LHCN-M2 (cell line): ENCODE measurements at places on chromosomes 12 and 14.

DNA sequence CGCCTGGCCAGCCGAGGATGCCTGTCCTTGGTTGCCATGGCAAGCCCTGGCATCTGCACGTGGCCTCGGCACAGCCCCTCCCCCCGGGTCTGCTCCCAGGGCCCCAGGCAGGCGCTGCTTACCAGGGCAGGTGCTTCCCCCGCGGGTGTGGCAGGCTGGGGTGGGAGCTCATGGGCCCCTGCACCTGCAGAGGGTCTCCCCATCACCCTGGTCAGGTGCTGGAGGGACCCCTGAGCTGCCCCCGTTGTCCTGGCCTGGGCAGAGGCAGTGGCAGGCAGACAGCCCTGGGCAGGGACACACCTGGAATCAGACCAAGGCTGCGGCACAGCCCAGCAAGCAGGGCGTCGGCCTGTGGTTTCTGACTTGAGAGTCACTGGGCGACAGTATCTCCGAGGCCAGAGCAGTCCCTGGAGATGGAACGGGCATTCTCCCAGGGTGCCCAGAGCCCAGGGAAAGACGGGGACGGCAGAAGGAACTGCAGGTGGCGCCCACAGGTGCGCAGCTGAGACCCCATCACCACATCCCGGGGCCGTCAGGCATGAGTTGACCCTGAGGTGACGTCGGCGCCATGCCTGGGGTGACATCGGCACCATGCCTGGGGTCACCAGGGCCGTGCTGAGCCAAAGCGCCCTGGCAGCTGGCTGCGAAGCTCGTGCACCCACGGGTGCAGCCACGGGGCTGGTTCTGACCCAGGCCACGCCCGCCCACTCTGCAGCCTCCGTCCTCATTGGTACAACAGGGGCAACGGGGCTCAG lies 56.1 kb upstream of the FBRSL1 start:
- no peak for DNase-seq

DNA sequence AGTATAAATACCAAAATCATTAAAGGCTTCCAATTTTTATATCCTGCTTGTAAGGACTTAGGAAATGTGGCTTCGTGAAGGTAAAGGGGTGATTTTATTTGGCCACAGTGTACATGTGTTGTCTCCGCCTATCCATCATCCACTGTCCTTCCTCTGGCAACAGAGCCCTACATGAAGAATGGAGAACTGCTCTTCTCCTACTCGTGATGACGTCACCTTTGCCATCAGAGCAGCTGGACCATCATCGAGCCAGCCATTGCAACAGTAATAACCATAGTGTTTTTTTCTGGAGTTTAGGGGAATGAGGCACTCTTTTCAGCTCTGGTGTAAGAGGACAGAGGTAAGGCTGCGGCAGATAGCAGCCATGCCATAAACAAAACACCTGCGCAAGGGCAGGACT lies 19.2 kb downstream of the ITPR2 start:
- peak; percentile 36 for DNase-seq

GRCh38 chr12:75986001-75986746 lies 45.4 kb downstream of the PHLDA1 start:
- DNase-seq: no peak

GRCh38 chr14:36767603-36768281 lies 106.1 kb downstream of the PAX9 start:
- peak; percentile 26 for DNase-seq

DNA sequence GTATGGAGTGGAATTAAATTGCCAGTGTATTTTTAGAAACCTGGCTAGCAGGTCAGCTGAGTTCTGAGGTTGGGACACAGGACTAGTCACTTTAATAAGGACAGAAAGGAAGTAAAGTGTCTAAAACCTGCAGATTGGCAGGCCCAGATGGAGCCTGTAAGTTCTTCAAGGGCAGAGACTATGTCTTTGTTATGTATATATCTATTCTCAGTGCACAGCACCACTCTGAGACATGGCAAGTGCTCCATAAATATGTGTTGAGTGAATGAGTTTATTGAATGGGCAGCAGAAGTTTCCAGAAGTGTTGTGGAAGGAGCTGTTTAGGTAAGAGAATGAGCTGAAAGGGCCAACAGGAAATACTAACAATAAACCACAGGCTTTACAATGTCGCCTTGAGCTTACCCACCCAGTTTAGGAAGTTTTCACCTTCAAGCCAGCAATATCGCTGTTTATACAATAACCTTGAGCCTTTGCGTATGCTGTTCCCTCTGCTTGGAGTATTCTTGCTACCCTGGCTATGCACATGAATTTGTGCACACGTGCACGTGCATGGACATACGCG lies 109.5 kb upstream of the TMPO start:
- no peak for DNase-seq

- DNase-seq: no peak
Observed at GRCh38 chr14:49962621-49963020, 69.7 kb downstream of the ARF6 start.

GRCh38 chr12:96047229-96048211 lies 12.1 kb upstream of the LTA4H start:
- peak; percentile 76 for DNase-seq

DNA sequence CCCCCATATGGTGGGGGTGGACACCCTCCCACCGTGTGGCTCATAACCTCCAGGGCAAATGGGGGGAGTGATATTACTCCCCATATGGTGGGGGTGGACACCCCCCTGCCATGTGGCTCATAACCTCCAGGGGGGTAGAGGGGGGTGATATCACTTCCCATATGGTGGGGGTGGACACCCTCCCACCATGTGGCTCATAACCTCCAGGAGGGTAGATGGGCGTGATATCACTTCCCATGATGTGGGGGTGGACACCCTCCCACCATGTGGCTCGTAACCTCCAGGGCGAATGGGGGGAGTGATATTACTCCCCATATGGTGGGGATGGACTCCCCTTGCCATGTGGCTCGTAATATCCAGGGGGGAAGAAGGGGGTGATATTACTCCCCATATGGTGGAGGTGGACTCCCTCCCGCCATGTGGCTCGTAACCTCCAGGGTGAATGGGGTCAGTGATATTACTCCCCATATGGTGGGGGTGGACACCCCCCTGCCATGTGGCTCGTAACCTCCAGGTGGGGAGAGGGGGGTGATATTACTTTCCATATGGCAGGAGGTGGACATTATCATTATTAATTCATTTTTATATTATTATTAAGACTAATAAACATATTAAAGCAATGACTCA lies 51.2 kb upstream of the OXA1L start:
- DNase-seq: no peak
